ENCODE measurements at places on chromosomes 12 and 14.

DNA sequence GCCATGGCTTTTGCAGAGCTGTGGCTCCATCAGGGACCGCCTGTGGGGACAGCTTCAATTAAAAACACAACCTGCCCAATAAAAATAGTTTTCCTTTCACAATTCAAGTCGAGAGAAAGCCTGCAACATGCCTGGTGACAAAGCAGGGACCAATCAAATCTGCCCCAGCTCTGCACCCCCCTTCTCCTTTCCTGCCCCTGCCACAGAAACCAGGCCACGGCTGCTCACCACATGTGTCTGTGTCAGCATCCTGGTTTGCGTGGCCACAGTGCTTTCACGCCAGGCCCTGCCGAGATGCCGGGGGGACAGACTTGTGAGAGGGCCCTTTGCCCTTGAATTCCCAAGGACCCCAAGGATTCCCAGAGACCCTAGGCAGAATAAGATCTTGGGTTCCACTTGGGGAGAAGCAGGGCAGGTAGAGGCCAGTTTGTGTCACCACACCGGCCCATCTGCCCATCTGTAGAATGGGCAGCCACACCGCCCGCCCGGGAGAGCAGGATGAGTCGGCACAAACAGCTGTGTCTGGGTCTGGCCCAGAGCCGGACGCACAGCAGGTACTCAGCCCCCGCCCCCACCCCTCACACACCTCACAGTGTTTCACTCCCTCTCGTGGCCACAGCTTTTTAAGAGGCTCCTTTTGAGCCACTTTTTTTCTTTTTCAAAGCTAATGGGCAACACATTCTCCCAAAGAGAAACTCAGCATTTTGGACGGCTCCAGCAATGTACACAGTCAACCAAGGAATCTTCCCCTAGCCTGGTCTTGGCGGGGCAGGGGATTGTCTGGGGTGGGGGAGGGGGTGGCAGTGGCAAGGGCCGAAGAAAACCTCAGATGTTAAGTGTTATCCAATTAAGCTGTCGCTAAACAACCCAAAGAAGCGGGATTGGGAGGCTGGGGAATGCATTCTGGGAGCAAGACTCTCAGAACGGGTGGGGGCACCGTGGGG, 41.5 kb downstream of the BCL11B start:
- DNase-seq, result peak; percentile 90

DNA sequence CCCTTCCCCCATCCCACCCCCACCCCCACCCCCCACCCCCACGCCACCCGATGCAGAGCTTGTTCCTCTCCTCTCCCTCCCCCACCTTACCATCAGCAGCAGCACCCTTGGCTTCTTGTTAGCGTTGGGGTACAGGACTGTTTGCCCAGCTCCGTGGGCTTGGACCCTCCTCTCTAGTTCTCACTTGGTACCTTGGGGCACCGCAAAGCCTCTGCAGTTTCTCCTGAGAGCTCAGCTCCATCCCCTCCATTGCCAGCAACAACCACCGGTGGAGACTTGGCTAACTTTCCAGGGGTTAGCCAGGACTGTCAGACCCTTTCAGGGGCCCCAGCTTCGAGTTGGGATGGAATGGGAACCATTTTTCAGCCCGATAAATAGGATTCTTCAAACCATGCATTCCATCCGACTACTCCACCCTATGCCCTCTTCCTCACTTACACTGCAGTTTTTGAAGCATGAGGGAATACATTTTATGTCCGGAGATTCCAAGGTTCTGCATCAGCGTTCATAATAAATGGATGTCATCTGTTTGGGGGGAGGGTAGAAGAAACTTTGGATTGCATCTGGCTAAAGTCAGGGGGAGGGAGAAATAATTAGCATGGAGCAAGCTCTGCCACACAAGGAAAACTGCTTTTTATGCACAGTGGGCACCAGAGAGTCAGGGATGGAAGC, 1.1 kb downstream of the SCN8A start:
- DNase-seq, result no peak

DNA sequence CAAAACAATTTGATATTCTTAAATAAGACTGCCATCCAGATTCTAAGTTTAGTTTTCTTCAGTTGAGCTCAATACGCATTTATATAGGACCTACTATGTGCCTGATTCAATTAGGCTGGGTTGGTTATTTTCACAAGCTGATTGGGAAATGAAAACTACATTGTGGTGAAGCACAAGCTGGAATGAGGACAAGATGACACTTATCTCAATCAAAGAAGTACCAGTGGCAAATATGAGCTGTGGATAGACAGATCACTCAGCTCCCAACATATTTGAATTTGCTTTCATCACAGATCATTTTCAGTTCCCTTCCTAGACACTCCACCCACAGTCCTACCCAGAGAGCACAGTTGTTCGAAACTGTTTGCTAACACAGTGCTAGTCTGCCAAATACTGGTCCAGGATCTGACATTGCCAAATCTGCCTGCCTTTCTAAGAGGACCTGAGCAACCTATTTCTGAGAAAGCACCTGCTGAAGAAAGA, 74.7 kb downstream of the LLPH start:
- DNase-seq, result peak; percentile 3

GRCh38 chr12:9349888-9350885, 142.0 kb upstream of the PZP start:
- DNase-seq, result no peak

- DNase-seq, result no peak
Observed at GRCh38 chr14:43411841-43412240, 1095.2 kb downstream of the FSCB start.

GRCh38 chr14:94543449-94544124, 17.7 kb upstream of the SERPINA4 start:
- no peak for DNase-seq

DNA sequence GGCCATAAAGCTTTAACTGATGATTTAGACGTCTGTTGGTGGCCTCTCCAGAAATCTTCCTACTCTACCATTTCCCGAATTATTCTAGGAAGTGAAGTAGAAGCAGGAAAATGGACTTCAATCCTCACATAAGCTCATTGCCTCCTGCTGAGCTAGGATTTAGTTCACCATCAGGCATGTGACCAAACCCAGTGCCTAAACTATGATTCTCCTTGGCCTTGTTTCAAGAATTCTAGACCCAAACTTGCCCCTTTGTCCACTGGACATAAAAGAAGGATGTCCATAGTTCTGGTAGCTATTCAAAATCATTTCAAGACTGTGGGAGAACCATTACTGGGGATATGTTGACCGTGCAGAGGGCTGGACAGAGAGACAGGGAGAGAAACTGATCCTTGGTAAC, 105.8 kb downstream of the C12orf50 start:
- no peak for DNase-seq

GRCh38 chr12:52506858-52507715, 13.1 kb downstream of the KRT5 start:
- DNase-seq, result peak; percentile 35

GRCh38 chr12:54220092-54220557, 31.3 kb upstream of the SMUG1 start:
- DNase-seq, result peak; percentile 70

DNA sequence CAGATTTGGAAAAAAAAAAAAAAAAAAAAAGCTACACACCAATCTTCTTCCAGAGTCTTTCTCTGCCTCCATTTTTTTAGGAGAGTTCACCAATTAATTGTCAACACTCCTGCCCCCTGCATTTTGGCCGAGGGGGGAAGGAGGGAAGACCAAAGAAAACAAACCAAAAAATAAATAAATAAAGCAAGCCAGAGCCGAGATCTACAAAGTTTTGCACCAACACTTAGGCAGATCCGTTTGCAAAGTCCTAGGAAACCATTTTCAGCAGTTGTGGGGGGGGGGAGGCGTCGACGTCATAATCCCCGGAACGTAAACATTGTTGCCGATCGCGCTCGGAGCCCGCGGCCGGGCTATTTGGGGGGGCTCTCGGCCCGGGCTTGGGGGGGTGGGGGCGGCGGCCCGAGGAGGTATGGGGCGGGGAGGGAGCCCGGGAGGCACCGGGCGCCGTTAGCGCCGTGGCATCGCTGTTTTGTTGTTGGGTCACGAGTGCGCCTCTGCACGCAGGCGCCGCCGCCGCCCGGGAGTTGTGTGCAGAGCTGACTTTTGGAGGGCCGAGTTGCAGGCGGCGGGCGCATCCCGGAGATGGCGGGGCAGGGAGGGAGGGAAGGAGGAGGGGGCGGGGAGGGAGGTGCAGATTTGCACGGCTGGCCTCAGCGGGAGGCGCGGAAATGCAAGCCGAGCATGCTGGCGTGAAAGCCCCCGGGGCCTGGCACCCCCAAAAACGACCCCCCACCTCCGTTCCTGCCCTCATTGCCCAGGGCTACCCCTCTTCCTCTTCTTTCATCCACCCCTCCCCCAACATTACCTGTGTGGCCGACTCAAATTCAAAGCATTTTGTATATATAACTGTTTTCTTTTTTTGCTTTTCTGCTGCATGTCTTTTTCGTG, 598 bp downstream of the KDM2B start:
- peak; percentile 81 for DNase-seq

DNA sequence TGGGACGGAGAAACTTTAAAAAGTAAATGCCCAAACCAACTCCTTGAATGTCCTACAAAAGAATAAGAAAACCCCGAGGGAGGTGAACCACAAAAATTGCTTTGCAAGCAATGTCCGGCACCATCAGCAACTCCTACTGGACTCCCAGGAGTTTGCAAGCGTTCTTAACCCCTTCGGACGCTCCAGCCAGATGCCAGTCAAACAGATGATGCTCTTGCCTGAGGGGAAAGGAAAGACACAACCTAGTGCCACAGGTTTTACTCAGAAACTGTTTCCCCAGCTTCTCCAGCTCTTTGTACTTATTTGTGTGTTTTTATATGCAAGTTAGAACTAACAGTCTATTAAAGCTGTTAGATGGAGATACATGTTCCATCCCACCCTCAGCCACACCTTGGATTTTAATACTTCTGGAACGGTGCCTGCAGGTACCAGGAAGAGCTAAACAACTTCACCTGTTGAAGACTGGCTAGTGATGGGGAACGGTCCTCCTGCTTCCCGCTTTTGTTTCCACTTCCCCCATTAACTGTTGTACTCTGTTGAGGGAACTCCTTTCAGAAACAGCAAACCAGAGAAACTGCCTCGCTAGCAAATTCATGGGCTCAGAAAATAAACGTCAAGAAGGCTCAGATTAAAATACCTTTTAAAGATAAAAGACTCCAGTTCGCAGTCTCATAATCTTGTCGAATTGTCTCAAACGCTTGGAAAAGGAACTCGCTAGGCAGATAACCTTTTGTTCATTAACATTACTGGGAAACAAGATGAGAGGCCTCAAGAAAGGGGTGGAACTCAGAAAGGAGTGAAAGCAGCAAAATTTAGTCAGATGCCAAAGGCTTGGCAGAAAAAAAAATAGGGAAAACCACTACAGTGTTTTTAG, 1.1 kb upstream of the FERMT2 start:
- DNase-seq, result no peak

Measured in CD4-positive, alpha-beta T cell treated with Interleukin-10 for 1 hour (primary cell).